ENCODE measurements at places on chromosomes 16 and 17.

- DNase-seq: no peak
These were observed 51.2 kb upstream of the CNTNAP4 start for GRCh38 chr16:76226011-76226410.

DNA sequence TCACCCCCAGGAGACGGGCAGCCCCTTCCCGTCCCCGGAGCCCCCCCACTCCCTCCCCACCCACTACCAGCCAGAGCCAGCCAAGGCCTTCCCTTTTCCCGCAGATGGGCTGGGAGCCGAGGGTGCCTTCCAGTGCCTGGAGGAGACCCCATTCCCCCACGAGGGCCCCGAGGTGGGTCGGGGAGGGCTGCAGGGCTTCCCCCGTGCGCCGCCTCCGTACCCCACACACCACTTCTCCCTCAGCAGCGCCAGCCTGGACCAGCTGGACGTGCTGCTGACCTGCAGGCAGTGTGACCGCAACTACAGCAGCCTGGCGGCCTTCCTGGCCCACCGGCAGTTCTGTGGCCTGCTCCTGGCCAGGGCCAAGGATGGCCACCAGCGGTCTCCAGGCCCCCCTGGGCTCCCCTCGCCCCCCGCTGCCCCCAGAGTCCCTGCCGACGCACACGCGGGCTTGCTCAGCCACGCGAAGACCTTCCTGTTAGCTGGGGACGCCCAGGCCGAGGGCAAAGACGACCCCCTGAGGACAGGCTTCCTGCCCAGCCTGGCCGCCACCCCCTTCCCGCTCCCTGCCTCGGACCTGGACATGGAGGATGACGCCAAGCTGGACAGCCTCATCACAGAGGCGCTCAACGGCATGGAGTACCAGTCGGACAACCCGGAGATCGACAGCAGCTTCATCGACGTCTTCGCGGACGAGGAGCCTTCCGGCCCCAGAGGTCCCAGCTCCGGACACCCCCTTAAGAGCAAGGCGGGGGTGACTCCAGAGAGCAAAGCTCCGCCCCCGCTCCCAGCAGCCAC is 23.5 kb upstream of the ZFPM1 start:
- DNase-seq: no peak

GRCh38 chr16:11319529-11320146 is 25.6 kb upstream of the RMI2 start:
- DNase-seq: no peak

DNA sequence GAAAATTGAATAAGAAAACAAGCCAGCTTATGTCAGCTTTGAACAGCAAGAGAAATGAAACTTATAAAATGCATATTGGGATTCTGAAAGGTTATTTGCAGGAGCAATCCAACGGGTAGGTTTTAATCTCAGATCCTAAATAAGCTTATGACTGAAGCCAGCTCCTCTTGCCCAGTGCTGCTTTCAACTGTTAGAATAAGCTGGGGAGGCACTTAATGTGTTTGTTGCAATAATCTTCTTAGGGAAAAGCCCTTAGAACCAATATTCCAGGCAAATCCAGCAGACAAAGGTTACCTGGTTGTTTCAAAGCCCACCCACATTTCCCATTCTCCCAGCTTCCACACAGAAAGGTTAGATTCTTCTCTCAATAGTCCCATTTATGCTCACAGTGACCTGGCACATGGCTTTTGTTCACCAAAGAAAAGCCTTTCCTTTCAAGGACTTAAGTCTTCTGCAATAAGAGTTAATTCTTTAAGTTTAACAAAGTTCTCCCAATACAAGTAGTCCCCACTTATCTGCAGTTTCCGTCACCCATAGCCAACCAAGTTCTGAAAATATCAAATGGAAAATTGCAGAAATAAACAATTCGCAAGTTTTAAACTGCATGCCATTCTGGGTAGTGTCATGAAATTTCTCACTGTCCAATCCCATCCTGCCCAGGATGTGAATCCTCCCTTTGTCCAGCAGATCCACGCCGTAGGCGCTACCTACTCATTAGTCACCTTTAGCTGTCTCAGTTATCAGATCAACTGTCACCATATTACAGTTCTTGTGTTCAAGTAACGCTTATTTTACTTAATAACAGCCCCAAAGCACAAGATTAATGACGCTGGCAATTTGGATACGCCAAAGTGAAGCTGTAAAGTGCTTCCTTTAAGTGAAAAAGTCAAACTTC is 5.9 kb downstream of the TEX2 start:
- no peak for DNase-seq

DNA sequence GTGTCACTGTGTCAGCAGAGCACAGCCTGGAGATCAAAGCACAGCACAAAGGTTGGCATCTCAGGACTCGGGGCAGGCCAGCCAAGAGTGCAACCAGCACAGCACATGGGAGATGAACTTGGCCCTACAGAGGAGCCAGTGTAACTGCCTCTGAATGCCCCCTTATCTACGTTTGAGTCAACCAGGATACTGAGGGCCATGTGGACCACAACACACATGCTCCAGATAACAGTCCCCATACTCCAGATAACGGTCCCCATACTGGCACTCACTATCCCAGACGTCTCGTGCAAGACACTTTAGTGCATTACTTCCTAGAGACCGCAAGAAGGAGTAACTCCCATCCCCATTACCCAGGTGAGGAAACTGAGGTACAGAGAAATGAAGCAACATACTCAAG is 88.2 kb downstream of the XYLT1 start:
- no peak for DNase-seq

DNA sequence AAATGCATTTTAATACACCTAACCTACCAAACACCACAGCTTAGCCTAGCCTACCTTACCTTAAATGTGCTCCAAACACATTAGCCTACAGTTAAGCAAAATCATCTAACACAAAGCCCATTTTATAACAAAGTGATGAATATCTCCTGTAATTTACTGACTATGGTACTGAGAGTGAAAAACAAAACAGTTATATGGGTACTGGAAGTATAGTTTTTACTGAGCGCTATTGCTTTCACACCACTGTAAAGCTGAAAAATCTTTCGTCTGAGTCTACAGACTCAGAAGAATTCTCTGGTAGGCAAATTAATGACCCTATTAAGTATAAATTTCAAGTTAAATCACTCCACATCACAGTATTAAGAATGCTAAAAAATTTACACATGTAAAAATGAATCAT is 3.5 kb downstream of the GRB2 start:
- DNase-seq: no peak

GRCh38 chr16:22070361-22071330 is 21.7 kb upstream of the VWA3A start:
- DNase-seq: no peak

- DNase-seq: no peak
These were observed 17.9 kb downstream of the CA10 start for GRCh38 chr17:52140601-52141000.

- no peak for DNase-seq
These were observed 15.9 kb downstream of the CACNA1H start for GRCh38 chr16:1168837-1169236.

GRCh38 chr16:30395155-30395991 is at the start of gene ZNF48:
Gene ZNF48, plus strand, starts transcription at chr16:30395420. Its CDS starts 375 bp downstream, at chr16:30395795.
- DNase-seq: peak; percentile 46

GRCh38 chr16:62021161-62021581 is 15.1 kb downstream of the CDH8 start:
- no peak for DNase-seq

DNA sequence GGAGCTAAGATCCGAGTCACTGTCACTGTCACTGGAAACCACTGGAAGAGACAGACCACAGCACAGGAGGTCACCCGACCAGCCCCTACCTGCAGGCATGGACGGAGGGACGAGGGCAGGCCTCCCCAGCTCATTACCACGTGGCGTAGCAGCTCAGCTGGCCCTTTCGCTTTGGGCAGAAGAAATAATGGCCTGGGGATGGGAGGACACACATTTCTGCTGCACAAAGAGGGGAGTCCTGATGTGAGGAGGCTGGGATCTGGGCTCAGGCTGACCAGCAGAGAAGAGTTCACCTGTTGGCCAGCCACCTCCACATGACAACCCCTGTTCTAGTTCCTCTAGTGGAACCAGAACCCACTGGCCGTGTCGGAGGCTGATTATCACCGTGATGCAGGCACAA is 38.2 kb upstream of the DOC2B start:
- DNase-seq: no peak

DNA sequence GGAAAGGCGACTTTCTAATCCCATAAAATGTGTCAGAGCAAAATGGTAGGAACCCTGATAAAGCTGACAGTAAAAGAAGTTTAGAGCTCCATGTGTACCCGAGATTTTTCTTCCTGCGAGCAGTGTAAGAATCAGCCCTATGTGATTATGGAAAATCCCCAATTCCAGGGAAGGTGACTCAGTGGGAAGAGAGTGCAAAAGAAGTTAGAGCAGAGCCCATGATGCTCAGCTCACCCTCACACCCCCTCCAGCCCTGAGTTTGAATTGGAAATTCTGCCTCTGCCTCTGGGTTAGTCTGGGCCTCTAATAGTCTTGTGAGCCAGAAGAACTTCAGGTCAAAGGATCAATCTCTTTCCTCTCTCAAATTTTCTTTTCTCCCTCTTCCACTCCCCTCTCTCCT is 12.5 kb downstream of the C17orf78 start:
- no peak for DNase-seq

- DNase-seq: no peak
These were observed 16.0 kb upstream of the LHX1 start for GRCh38 chr17:36921095-36921851.

DNA sequence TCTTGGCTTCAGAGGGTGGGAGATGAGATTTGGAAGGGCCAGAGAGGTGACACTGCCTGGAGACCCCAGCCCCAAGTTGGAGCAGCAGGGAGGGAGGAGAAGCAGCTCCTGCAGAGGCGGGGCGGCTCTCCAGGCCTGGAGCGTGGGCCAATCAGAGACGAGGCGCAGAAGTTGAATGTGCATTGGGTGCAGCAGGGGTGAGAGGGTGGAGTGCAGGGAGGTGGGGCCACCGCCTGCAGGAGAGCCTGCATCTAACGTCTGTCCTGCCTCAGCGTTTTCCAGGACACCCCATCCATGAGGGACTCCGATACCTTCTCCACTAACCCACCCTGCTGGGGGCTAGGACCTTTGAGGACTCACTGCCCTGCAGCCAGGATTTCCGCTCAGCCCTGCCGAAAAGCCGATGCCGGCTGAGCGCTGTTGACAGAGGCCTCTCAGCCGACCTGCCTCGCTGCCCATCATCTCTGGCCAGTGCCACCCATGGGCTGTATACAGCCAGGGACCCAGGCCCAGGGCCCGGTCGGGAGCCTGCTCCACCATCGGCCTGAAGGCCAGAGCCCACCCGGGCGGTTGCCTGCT is 146.2 kb downstream of the ENGASE start:
- no peak for DNase-seq

DNA sequence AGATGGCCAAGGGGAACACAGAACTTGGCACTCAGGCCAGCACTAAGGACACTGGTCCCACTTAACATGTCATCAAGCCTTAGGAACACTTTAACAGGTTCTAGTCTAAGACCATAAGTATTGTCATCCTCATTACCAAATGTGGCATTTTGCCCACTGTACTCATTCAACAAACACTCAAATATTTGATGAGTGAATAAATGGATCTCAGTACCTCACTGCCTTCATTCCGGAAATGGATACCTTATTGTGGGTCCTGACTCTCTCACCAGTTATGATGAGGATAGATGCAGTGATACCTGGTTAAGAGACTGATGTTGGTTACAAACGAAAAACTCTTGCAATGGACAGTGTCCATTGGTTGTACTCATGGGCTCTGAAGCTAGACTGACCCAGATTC is 455.2 kb upstream of the DYNLRB2 start:
- DNase-seq: no peak

DNA sequence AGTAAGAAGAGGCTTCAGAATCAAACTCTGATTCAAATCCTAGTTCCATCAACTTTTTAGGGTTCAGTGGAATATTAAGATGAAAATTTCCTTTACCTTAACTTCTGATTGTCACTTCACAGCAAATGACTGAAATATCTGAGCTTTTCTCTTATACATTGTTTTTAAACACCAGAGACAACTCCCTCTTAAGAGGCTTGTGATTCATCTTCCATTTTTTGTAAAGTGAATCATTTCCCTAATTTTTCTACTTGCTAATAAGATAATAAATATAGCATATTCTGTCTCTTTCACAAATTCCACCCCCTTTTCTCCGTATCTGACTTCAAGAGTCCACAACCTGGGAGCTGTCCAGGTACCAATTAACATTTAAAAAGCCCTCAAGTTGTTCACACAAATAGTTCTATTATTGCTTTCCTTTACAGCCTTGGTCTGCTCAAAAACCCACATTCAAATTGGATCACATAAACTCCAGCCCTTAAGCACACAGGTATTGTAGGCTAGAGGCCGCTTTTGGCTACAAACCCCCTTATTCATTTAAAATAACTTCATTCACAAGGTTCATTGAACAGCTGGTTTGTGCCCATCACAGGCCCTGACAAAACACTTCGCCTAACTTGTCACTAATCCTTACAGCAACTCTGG is 14.1 kb upstream of the UTP6 start:
- no peak for DNase-seq

- no peak for DNase-seq
These were observed 1080.1 kb upstream of the RBFOX1 start for GRCh38 chr16:6252541-6252940.

DNA sequence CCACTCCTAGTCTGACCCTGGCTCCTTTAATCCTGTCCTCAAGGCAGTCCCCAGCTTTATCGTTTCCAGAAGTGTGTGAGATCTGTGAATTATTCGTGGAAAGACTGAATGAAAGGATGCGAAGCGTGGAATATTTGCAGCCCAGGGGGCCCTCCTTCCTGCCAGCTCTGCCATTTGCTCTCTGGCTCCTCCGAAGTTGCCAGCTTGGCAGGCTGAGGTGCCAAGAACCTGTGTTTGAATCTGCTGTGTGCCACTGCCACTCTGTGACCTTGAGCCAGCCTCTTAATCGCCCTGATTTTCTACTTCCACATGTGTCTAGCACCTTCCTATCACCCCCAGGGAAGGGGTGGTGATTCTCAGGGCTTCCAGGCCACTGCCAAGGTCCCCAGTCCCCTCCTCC is 10.8 kb downstream of the TBKBP1 start:
- no peak for DNase-seq

GRCh38 chr17:11644265-11645212 is 46.3 kb downstream of the DNAH9 start:
- DNase-seq: no peak

- DNase-seq: no peak
These were observed 125.4 kb downstream of the MRTFB start for GRCh38 chr16:14196539-14196938.

DNA sequence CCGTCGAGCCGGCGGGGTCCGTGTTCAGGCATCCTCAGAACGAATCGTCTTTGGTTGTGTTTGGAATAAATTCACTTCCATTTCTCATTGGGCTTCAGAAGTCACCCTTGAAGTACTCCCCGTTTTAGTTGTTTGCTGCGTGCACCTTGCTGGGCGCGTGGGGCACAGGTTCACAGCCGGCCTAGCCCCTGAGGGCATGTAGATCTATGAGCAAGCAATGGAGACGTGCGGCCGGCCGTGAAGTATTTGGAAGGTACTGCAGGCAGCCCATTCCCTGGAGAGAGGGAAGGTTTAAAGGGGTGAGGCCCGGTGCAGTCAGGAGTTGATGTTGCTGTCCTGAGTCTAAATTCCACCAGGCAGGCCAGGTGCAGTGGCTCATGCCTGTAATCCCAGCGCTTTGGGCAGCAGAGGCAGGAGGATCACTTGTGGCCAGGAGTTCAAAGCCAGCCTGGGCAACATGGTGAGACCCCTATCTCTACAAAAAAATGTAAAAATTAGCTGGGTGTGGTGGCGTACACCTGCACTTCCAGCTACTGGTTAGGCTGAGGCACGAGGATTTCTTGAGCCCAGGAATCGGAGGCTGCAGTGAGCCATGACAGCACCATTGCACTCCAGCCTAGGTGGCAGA is 714 bp downstream of the ACSF3 start:
- no peak for DNase-seq

All from T-helper 17 cell (primary cell).